ENCODE measurements at places on chromosomes 1 and 21. TPM values are rescaled to one million over a fixed set of nuclear protein-coding genes. Genes with fewer than 3 reads are reported as not detected.

DNA sequence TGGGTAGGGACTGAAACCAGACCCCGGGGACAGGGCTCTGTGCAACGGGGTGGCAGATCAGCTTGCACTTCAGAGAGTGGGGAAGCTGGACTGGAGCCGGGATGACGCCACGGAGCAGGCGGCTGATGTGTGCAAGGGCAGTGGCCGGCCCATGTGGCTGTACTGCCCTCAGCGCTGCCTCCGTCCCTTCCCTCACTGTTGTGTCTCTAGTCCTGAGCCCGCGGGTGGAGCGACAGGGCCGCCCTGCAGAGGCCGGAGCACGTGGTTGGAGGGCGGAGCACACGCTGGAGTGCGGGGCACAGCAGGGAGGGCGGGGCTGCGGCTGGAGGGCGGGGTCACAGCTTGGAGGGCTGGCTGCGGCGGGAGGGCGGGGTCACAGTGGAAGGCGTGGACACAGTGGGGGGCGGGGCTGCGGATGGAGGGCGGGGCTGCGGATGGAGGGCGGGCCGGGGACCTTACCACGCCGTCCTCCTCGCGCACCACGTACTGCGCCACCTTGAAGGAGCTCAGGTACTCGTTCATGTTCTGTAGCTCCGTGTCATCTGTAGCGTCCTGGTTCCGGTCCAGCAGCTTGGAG, 52.4 kb downstream of the CHD5 start:
- peak; percentile 23 for DNase-seq

DNA sequence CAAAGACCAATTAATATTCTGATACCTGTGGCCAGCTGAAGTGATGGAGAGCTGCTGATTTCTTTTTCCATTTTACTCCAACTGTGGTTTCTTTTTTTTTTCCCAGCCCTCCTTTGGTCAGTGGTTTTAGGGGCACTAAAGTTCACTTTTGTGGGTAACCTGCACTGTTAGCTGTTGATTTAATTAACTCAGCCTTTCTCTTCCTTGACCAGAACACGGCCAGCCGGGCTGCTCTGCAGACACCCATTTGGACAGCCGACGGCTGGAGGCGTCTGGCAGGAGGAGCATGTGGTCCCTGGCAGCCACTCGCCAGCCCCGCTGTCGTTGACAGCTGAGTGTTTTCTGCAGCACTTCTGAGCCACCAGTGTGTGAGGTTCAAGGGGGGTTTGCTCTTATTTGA, 136.2 kb upstream of the RUNX3 start:
- DNase-seq, result no peak

- DNase-seq, result no peak
Observed at GRCh38 chr1:173444757-173445156, 32.4 kb upstream of the PRDX6 start.

DNA sequence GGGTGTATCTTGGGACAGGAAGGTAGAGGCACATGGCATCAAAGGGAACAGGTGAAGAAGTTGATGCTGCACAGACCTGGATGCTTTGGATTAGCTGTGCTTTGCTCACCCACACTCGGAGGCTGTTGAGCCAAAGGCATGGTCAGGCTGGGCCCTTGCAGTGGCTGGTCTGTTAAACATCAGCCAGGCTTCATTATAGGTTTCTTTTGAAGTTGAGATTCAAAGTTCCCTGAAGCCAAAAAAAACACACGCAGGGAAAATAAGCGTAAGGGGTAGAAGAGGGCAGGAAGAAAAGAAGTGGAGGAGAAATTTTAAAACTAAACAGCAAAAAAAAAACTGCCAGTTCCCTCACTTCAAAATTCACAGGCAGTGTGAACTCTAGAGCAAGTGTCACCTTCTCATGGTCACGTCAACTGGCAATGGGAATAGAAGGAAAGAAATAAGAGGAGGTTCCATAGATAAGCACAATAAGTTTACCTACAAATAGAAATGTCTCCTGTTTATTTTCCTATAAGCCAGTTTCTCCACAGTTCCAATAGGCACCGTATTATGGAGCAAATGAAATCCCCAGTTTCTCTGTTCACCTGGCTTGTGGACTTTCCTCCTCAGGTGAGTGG, 139.5 kb downstream of the PAPPA2 start:
- no peak for DNase-seq

GRCh38 chr1:8889925-8890785, 11.7 kb upstream of the ENO1 start:
- peak; percentile 89 for DNase-seq

DNA sequence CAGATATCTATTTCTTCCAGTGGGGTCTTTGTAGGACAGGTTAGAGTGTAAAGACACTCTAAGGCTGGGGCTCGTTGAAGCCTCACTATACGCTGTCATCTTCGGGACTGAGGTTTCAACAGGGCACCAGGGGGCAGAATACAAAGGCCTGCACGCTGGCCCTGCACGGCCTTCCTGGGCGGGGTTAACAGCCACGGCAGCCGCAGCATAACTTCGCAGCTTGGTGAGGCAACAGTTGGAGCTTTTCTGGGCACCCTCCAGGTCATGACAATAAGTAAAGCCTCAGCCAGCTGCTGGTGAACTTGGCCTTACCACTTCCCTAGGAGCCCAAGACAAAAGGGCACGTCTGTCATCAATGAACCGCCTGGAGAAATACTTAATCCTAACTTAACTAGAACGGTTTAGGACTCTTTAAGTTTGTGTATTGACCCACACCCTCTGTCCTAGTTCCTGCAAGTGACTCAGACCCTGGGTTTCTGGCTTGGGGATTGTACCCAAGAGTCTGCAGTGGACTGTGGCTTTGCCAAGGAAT, 2.3 kb upstream of the RUNX1 start:
- DNase-seq, result peak; percentile 80

DNA sequence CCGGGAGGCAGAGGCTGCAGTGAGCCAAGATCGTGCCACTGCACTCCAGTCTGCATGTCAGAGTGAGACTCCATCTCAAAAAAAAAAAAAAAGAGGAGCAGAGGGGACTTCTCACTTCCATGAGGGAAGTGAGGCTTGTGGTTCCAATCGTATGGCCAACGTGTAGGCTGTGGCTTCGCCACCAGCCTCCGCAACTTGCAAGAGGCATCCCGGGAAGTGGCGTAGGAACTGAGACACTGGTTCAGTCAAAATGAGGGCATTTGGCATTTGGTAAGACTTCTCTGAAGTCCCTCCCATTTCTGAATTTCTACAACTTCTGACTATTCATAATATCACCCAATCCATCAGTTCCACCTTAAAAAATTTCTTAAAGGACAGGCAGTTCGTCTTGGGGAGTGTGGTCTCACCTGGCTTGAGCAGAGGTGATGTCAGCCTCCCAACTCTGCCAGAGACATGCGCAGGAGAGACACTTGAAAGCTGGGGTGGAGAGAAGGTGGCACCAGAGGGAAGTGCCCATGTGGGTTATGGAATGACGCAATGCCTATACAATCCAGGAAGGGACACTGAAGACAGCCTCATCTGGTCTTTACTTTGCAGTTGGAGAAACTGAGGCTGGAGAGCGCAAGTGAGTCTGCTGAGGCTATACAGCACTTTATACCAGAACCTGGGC, 17.2 kb downstream of the KAZN start:
- no peak for DNase-seq

DNA sequence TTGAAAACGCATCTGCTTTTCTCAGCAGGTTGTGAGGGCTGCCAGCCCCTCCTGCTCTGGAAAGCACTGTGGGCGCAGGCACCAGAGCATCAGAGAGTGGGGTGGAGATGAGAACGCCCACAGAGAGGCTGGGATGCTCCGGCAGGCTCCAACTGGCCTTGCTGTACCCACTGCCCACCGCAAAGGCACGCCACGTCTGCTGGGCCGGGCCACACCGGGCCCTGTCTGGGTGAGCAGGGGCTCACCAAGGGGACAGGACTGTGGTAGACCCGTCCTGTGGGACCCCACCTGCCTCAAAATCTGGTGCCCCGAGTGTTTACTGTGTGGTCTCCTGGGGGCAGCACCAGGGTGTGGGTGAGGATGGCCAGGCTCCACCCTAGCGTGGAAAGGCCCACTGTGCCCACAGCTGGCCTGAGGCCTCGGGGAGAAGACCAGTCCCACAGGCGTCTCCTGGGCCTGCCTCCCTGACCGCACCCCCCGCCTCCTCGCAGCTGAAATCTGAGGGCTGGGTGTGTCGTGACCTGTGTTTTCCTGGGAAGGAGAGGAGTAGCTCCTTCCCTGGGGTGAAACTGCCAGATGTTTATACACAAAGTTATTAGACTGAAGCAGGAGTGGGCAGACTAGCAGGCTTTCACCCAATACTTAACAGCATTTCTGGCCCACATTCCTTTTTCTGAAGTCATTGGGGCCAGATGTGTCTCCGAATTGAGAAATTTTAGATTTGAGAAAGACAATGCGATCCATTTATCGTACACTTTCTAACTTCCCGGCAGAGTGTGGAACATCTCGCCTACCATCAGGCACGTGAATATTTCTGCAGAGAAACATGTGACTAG, 53.8 kb downstream of the STUM start:
- peak; percentile 78 for DNase-seq

DNA sequence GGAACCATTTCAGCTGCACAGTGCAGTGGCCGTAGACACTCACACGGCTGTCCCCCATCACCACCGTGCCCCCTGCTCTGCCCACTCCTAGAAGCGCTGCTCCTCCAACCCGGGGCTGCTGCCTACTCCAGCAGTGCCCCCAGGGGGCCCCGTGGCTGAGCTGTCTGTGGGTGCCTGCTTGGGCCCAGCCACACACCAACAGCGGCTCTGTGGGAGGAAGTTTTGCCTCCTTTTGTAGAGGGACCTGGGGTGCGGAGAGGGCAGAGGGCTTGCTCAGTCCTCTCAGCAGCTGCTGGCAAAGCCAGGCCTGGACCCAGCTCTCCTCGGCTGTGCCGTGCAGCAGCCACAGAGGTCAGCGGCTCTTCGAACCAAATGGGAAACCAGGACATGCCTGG, 11.4 kb upstream of the LRRC3 start:
- DNase-seq, result no peak

GRCh38 chr1:30889511-30889910, 19.0 kb downstream of the SDC3 start:
- peak; percentile 68 for DNase-seq

DNA sequence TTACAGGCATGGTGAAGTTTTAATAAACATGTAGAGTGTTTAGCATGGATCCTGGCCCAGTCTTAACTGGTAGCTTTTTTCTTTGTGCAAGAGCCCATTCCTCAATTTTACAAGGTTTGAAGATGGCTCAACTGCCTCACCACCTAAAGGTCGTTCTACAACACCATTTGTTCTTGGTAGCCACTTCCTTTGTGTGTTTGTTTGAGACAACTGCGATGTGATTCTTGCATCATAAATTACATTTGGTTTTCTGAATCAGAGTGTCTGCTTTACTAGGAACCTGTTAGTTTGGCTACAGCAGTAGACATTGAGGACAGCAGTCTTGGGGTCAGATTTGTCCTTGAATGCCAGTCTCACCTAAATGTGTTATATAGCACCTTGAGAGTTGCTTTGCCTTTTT, 3.3 kb downstream of the PLEKHM2 start:
- no peak for DNase-seq

- DNase-seq, result peak; percentile 77
Observed at GRCh38 chr1:235901461-235901860, 34.8 kb upstream of the LYST start.

- no peak for DNase-seq
Observed at GRCh38 chr1:61122389-61122788, 40.0 kb downstream of the NFIA start.

- peak; percentile 54 for DNase-seq
Observed at GRCh38 chr21:36149788-36150711, 6.6 kb upstream of the DOP1B start.

DNA sequence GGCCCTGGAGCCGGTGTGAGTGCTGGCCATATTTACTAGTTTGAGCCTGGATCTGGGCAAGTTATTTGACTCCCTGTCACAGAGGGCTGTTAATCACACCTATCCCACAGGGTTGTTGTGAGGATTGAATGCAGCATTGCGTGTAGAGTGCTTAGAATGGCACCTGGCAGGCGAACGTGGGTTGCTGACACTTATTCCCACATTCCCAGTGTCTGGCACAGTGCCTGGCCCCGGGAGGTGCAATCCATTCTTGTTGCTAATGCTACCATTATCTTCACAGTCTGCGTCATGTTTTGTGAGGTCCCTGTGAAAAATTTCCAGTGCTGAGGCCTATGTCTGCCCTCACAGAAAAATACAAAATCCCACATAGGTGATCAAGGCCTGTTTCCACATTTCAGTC, 66.1 kb downstream of the CD2 start:
- peak; percentile 80 for DNase-seq

DNA sequence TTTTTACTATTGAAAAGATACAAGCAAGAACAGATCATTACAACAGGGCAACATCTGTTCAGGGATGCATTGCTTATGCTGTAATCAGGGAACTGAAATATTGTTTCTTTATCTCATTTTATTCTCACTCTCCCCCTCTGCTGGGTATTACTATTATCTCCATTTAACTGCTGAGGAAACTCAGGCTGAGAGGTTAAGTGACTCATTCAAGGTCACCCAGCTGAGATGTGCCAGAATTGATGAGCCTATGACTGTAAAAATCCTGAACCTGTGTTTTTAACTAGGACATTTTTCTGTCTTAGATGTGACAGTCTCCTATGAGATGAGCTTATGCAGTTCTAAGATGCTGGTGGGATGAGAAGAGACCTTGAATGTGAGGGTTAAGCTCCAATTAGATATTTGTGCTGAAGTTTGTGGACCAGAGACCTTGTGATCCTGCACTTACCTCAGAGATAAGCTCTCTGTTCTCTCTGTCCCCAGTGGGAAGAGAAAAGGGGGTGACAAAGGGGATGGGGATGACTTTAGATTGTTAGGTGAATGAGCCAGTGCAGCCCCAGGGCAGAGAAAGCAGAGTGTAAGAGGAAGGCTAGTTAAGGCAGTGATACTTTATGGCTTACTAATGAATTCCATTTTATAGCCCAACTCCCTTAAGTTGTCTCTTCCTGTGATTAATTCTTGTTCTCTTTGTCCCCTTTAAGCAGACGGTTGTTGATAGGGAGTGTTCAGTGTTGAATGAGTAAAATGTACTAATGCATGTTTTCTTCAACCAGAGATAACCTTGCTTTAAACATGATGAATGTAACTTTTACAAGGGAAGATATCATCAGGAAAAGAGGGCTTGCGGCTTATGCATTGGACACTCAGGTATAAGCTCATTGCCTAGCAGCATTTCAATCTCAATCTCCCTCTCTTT, 111.4 kb downstream of the HLX start:
- peak; percentile 83 for DNase-seq

DNA sequence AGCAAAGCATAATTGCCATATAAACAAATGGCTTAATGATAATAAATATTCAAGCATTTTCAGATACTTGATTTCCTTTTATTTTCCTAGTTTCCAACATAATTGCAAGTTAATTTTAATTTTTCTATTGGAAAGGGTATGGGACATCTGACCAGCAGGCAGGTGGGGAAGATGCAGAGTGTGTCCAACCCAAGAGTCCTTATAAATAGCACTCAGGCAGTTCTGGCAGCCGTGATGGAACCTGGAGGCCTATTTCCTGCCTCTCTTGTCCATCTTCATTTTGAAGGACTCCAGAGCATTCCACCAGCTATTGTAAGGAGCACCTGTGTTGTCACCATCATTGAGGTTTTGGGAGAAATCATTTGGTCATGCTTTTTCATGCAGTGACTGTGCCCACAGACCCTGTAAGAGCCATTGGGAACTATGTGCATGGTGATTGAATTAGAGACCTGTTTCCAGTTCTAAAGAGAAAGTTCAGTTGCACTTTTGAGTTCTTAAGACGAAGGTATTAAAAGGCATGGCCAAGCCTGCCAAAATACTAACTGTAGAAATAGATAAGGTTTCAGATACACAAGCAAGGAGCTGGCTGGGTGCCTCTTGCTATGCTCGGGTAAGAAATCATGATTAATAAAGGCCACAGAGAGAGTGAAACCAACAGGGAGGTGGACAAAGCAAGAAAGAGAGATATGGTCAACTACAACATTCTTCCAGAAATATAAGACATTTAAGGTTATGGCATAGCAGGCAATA, 92.3 kb downstream of the SPATA46 start:
- no peak for DNase-seq

Gene CYP4A22
- total RNA-seq, result not detected

Gene IFI44
- 2.7 TPM for total RNA-seq

Gene LYST
- total RNA-seq, result 8.3 TPM

Gene CYYR1
- not detected for total RNA-seq

Gene FCGR3A
- not detected for total RNA-seq
